ENCODE measurements at places on chromosomes 16 and 17. TPM values are rescaled to one million over a fixed set of nuclear protein-coding genes. Genes with fewer than 3 reads are reported as not detected.

GRCh38 chr16:49564496-49565229 lies 191.1 kb downstream of the C16orf78 start:
- no peak overlapping the region for H3K4me3 ChIP-seq
- H3K4me1 ChIP-seq: no peaks in the 10 kb centered on the region
- H3K36me3 ChIP-seq: no peaks in the 10 kb centered on the region
- no peaks in the 10 kb centered on the region for H3K27me3 ChIP-seq
- DNase-seq: no peak

DNA sequence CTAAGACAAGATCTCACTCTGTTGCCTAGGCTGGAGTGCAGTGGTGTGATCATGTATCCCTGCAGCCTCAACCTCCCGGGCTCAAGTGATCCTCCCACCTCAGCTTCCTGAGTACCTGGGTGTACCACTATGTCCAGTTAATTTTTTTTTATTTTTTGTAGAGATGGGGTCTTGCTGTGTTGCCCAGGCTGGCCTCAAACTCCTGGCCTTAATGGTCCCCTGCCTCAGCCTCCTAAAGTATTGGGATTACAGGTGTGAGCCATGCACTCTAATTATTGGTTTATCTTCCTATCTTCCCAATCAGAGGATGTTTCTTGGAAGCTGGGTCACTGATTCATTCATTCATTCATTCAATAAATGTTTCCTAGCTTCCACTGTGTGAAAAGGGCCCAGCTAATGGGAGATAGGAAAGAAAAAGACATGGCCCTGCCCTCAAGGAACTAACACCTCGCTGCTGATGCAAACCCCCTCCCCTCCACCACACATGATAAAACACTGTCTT lies 8.5 kb downstream of the ASPHD1 start:
- no peaks in the 10 kb centered on the region for H3K27me3 ChIP-seq
- H3K4me1 ChIP-seq: no peaks in the 10 kb centered on the region
- no peak overlapping the region for H3K4me3 ChIP-seq
- H3K27ac ChIP-seq: no peak overlapping the region

GRCh38 chr17:61579347-61579746 lies 11.7 kb downstream of the NACA2 start:
- H3K4me1 ChIP-seq: no peaks in the 10 kb centered on the region
- no peak for DNase-seq
- H3K27me3 ChIP-seq: no peaks in the 10 kb centered on the region
- no peak overlapping the region for H3K27ac ChIP-seq

- H3K27ac ChIP-seq: no peak overlapping the region
- H3K27me3 ChIP-seq: no peaks in the 10 kb centered on the region
- H3K4me1 ChIP-seq: peaks cover 8% of the 10 kb centered on the region
Observed at GRCh38 chr16:88917915-88918627, 51.6 kb upstream of the PABPN1L start.

GRCh38 chr16:54360681-54361080 lies 74.1 kb upstream of the IRX3 start:
- no peak overlapping the region for H3K27ac ChIP-seq
- DNase-seq: no peak
- H3K4me3 ChIP-seq: no peak overlapping the region

DNA sequence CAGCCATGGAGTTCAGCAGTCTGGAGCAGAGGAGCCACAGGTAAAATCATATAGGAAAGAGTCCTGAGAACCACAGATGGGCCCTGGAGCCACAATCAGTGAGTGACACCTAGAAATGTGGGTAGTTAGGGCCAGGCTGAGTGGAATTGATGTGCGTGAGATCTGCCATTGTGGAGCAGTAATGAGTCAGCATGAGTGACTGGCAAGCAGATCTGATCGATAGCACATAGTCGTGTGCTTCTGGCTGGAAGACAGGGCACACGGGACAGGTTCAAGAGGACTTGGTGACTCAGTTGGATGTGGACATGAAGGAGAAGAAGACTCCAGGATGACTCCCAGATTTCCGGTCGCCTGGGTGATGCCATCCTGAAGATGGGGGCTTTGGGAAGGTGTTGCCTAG lies 12.3 kb downstream of the ADORA2B start:
- H3K27me3 ChIP-seq: no peaks in the 10 kb centered on the region
- peaks cover 7% of the 10 kb centered on the region for H3K4me1 ChIP-seq
- no peak for DNase-seq

DNA sequence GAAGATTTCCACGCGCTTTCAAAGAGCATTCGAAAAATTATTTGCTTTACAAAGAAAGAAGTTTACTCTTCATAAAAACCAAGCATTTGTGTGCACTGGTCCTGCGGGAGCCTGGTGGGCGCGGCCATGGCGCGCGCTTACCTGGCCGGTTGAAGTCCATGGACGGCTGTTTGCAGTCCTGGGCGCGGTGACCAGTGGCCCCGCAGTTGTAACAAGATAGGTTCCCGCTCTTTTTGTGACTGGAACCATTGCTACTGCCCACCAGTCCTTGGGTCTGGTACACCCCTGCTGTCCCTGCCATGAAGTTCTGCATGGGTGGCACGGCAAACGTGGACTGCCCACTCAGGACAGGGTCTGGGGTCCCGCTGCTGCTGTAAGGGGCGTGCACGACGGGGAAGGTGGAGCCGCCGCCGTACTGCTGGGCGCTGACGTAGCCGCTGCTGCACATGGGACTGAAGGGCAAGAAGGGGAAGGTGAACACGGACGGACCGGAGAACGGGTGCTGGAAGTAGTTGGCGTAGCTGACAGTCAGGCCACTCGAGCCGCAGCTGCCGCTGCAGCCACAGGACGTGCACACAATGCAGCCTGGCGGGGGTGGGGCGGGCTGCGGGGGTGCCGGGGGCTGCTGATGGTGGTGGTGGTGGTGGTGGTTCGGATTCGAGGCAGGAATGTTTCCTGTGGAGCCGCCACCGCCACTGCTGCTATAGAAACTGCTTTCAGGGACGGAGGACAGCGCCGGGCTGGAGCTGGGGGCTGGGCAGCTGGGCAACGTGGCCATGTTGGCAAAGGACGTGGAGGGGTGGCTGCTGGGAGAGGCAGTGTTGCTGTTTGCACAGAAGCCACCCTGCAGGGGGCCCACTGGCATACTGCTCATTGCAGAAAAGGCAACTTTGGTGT lies 19.5 kb downstream of the MAP1LC3B start:
- no peak overlapping the region for H3K27ac ChIP-seq
- no peaks in the 10 kb centered on the region for H3K4me1 ChIP-seq
- no peak for DNase-seq
- H3K27me3 ChIP-seq: no peaks in the 10 kb centered on the region

- no peak for DNase-seq
- peaks cover 8% of the 10 kb centered on the region for H3K4me1 ChIP-seq
- H3K36me3 ChIP-seq: no peaks in the 10 kb centered on the region
- H3K27ac ChIP-seq: no peak overlapping the region
Observed at GRCh38 chr17:47952171-47953021, 5.3 kb downstream of the PRR15L start.

DNA sequence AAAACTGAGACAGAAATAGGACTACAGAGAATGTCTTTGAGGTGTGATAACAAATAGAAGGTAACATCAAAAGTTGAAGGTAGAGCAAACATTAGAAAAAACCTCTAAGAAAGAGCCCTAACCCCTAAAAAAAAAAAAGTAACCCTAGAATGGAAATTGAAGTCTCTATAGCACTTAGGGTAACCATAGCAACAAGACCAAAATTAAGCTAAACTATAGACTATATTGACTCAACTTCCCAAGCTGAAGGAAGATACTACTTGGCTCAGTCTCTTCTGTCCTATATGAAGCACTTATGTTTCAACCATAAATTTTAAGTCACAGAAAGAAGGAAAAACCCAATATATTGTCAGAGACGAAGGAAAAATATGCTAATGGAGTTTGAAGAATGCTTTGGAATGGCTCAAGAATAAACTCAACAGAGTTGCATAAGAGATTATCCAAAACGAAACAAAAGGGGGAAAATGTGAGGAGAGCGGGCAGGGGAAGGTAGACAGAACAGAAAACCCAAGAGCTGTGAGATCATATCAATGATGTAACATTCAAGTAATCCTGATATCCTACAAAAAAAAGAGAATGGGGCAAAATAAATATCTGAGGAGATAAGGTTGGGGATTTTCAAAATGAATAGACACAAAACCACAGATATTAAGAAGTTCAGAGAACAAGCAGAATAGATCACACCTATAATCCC lies 88.4 kb downstream of the USP32 start:
- H3K4me3 ChIP-seq: no peak overlapping the region
- H3K36me3 ChIP-seq: no peaks in the 10 kb centered on the region
- no peaks in the 10 kb centered on the region for H3K27me3 ChIP-seq
- DNase-seq: no peak
- no peak overlapping the region for H3K27ac ChIP-seq

- H3K27ac ChIP-seq: no peak overlapping the region
- no peaks in the 10 kb centered on the region for H3K36me3 ChIP-seq
- no peaks in the 10 kb centered on the region for H3K4me1 ChIP-seq
- no peak overlapping the region for H3K4me3 ChIP-seq
- DNase-seq: no peak
Observed at GRCh38 chr17:20926532-20926931, 116.3 kb downstream of the USP22 start.

DNA sequence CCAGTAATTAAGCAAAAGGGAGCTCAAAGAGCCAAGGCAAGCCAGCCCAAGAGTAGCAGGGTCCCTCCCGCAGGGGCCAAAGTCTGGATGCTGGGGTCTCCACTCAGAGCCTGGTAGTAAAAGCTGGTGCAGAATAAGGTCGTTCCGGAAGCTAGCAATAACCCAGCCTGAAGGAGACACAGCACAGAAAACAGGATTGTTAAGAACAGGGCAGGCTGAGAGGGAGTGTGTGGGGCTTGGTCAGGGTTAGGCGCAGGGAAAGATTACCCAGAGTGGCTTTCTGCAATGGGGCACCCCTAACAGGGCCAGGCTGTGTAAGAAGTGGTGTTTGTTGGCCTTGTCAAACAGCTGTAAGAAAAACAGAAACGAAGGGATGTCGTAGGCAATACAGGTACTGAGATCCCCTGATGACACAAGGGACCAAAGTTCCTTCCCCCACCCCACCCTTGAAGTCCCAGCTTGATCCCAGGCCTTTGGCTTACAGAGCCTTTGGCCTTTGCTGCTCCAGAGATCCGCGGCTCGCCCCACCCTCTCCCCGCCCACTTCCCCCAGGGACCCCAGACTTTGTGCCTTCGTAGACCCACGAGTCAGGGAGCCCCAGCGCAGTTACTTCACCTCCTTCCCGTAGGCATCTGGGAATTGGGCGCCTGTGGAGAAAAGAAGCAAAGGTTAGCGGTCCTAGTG lies 712 bp downstream of the TMEM256 start:
- H3K4me3 ChIP-seq: peak overlapping the region; percentile 95
- DNase-seq: no peak
- H3K27ac ChIP-seq: peak overlapping the region; percentile 78
- peaks cover 10% of the 10 kb centered on the region for H3K4me1 ChIP-seq
- no peaks in the 10 kb centered on the region for H3K27me3 ChIP-seq
- peaks cover 3% of the 10 kb centered on the region for H3K36me3 ChIP-seq

- no peak overlapping the region for H3K4me3 ChIP-seq
- H3K4me1 ChIP-seq: no peaks in the 10 kb centered on the region
- no peaks in the 10 kb centered on the region for H3K36me3 ChIP-seq
- no peak for DNase-seq
- no peaks in the 10 kb centered on the region for H3K27me3 ChIP-seq
- no peak overlapping the region for H3K27ac ChIP-seq
Observed at GRCh38 chr17:7774055-7774521, 56.5 kb downstream of the DNAH2 start.

DNA sequence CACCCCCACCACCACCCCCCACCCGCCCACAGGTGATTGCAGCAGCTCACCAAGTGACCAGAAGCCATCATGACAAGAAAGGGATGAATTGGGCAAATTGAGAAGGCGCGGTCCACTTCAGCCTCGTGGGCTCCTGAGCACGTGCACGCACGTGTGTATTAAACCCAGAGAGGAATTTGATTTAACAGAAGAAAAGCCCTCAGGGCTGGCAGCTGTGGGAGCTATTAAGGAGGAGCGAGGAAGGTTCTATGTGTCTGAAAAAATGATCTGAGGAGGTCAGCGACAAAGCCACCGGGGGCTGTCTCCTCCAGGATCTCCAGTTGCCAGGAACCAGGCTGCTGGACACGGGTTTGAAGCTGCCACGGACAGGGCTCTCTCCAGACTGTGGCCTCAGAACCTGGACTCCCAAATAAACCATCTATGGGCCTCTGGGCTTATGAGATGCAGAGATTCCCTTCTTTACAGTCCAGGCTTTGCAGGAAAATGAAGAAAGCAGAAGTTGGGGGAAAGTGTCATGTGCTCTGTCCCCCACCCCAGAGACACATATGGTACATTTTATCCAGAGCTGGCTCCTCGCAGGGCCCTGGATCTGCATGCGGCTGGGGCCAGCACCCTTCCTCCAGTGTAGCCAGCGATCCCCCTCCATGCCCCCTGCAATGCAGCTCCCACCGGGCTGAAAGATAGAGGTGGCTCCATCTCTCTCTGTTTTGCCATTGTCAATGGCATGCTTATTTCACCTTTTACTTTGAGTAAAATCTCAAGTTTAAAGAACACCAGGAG lies 219.7 kb upstream of the RPL38 start:
- H3K27me3 ChIP-seq: no peaks in the 10 kb centered on the region
- no peaks in the 10 kb centered on the region for H3K4me1 ChIP-seq
- H3K27ac ChIP-seq: no peak overlapping the region
- H3K36me3 ChIP-seq: no peaks in the 10 kb centered on the region
- DNase-seq: no peak
- no peak overlapping the region for H3K4me3 ChIP-seq

DNA sequence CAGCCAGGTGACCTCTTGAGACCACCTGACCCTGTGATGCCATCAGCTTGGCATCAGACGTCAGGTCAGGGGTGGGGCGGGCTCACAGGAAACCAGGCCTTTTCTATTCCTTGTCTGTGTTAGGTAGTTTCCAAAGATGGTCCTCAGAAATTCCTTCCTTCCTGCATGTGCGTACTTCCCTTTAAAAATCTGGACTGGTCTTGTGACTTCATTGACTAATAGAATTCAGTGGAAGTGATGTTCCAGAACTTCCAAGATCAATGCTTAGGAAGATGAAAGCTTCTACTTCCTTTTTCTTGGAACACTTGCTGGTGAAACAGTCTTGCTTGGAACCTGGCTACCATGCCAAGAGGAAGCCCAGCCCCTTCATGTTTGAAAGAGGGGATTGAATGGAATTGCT lies 10.0 kb upstream of the N4BP1 start:
- H3K27me3 ChIP-seq: no peaks in the 10 kb centered on the region
- H3K27ac ChIP-seq: no peak overlapping the region
- no peak overlapping the region for H3K4me3 ChIP-seq
- no peak for DNase-seq

DNA sequence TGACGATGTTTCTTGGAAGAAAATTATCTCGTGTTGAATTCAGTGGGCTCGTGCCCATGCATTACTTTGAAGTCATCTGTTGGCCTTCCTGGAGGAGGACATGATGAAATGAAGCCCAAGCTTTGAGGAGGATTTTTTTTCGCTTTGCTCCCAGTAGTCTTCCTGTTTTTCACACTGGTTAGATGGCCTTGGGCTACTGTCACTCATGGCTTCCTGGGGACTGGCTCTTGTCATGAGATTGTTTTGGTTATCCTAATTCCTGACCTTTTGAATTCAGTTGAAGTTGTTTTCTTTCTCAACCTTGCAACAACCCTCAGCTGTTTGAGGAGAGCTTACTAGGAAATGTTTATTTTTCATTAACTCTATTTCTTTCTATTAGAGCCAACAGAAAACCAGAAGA lies 430.7 kb downstream of the HS3ST3B1 start:
- H3K4me1 ChIP-seq: no peaks in the 10 kb centered on the region
- H3K27ac ChIP-seq: no peak overlapping the region
- no peaks in the 10 kb centered on the region for H3K27me3 ChIP-seq
- H3K36me3 ChIP-seq: no peaks in the 10 kb centered on the region
- no peak overlapping the region for H3K4me3 ChIP-seq
- no peak for DNase-seq

OR3A2 gene
- 1.2 TPM for total RNA-seq

PSMD3 gene
- total RNA-seq: 66.5 TPM

TEDC2 gene
- total RNA-seq: 0.32 TPM

ACSF3 gene
- 74.3 TPM for total RNA-seq

TNP2 gene
- total RNA-seq: not detected

SCGB1C2 gene
- total RNA-seq: not detected

HSPB9 gene
- not detected for total RNA-seq

SULT1A2 gene
- 0.65 TPM for total RNA-seq

TMEM238L gene
- total RNA-seq: not detected

CALB2 gene
- total RNA-seq: not detected

Measured in naive thymus-derived CD4-positive, alpha-beta T cell (primary cell).